ELR (cell line): ENCODE measurements at places on chromosomes 12 and 14.
A peak's percentile ranks its signal among the peaks of the same experiment; 100 is the strongest.

- peak; percentile 40 for DNase-seq
These were observed 44.9 kb downstream of the DDX11 start for GRCh38 chr12:31118347-31119191.

- no peak for DNase-seq
These were observed 105.3 kb downstream of the TGFB3 start for GRCh38 chr14:75876530-75876929.

DNA sequence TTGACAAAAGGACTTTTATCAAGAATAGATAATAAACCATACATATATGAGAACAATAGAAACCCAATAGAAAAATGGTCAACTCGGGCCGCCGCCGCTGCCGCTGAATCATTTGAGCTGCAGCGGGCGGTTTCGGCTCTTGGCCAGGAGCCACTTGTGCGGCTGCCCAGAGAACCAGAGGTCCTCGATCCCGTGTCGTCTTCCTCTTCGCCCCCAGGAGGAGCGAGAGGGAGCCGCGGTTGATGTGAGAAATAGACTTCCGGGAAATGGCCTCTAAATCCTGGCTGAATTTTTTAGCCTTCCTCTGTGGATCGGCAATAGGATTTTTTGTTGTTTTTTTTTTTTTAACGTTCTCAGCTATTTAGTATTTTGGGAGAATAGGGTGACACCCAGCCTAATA, 44.8 kb downstream of the CPSF6 start:
- DNase-seq = peak; percentile 89

GRCh38 chr12:91667694-91668093, 478.0 kb downstream of the BTG1 start:
- DNase-seq = no peak

DNA sequence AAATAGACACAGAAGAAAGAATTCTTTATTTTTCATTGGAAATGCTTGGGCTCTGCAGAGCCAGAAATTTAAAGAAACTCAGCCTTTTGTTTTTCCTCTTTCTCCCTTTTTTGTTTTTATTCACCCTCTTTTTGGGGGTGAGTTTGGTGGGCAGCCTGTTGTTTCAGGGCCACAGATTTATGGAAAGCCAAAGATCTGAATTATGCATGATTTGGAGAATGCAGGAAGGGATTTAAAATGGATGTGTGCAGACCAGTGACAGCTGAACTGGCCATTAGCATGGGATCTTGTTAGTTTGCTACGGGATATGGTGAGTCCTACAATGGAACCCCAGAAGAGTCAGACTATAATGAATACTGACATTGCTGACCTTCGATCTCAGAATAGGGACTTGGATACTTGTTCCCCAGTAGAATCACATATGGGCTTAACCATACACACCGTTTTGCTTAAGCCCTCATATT, 7.7 kb upstream of the ATXN2 start:
- no peak for DNase-seq

GRCh38 chr12:110948041-110948440, 27.7 kb upstream of the MYL2 start:
- DNase-seq = no peak

- no peak for DNase-seq
These were observed 1081.0 kb downstream of the VRK1 start for GRCh38 chr14:97878206-97878605.

GRCh38 chr12:66361703-66362102, 59.4 kb downstream of the HELB start:
- no peak for DNase-seq

DNA sequence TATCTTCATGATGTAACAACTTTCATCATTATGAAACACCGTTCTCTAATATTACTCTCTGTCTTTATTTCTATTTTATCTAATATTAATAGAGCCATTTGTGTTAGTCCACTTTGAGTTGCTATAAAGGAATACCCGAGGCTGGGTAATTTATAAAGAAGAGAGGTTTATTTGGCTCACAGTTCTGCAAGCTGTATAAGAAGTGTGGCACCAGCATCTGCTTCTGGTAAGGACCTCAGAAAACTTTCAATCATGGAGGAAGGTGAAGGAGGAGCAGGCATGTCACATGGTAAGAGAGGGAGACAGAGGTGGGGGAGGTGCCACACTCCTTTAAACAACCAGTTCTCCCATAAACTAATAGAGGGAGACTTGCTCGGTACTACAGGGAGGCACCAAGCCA, 25.1 kb downstream of the BORCS5 start:
- no peak for DNase-seq

DNA sequence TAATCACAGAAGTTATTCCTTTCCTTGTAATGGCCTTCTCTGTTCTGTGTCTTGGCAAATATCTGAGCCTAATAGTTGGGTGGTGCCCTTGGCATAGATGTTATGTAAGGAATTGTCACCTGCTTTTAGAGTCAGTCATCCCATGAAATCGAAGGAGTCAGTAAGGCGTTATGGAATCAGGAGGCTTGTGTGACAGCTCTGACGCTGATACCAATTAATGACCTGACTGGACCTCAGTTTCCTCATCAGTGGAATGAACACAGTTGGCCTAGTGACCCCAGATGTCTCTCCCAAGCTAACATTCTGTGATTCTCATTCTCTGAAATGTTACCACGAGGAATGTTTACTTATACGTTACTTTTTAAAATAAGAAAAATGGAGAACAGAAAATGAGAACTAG, 32.1 kb downstream of the TXNRD1 start:
- no peak for DNase-seq

GRCh38 chr12:64186789-64187188, 35.3 kb downstream of the KICS2 start:
- DNase-seq = peak; percentile 72

DNA sequence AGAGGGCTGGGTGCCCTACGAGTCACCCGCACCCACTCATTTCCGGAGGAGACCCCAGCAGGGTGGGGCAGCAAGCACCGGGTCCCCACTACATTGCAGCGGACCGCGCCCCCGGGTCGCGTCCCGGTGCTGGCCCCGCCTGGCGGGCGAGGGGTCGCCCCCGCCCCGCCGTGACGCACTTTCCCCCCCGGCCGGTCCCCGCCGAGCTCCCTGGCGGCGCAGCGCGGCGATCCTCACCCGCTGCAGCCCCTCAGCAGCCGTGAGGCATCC, 106.1 kb downstream of the PRICKLE1 start:
- DNase-seq = no peak

GRCh38 chr12:89801284-89801683, 92.6 kb upstream of the ATP2B1 start:
- no peak for DNase-seq

DNA sequence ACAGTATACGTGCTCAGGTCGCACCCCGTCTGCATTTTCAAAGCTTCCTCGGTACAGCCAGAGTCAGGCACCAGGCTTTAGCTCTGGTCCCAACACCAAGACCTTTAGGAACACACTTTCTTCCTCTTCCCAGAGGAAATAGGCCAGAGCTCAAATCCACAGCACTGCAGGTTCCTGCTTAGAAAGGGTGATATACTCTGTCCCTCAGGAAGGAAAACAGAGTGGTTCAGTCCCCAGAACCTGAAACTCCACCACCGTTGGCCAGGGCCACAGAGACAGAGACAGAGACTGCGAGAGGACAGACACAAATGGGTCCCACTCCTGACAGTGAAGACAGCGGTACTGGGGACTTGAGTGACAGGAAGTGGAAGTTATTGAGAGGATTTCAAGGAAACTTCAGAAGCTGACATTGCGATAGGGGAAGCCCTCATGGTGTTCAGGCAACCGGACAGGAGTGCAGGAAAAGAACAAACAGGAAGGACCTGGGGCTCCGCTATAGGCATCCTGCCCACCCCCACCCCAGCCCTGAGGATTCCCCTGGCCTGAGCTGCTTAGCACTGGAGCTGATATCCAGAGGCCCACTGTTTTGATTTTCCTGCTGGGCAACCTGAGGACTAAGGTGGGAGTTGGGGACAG, 5.5 kb upstream of the KRT8 start:
- no peak for DNase-seq

DNA sequence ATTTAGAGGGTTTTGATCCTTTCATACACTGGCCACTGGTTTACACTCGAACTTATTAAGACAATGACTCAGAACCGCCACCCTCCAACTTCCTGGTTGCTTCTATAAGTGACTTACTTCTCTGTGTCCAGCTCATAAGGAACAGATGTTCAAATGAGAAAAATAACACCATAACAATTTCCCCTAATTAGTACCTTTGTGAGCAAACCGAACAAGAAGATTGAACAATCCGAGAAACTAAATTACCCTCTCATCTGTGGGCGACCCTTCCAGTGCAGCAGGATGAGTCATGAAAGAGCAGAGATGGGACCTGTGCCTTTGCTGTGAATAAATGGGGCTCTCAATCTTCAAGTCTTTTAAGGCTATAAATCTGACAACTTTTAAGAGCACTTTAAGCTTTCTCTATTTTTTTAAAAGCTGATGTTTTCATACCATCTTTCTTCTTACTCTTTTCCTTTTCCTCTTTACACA, 146.8 kb upstream of the RASSF8 start:
- DNase-seq = peak; percentile 56

- no peak for DNase-seq
These were observed 22.9 kb downstream of the DYRK4 start for GRCh38 chr12:4584896-4585295.

DNA sequence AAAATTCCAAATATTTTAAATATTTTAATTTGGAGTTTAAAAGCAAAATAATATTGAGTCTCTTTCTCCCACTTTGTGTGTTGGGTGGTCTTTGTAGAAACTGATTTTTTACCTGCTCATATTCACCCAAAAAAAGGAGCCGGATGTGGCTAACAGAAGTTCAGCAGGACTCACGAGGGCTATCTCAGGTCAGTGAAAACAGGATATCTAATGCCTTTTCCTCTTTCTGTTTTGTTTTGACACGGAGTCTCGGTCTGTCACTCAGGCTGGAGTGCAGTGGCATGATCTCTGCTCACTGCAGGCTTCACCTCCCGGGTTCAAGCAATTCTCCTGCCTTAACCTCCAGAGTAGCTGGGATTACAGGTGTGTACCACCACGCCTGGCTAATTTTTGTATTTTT, 30.8 kb downstream of the COA8 start:
- no peak for DNase-seq

DNA sequence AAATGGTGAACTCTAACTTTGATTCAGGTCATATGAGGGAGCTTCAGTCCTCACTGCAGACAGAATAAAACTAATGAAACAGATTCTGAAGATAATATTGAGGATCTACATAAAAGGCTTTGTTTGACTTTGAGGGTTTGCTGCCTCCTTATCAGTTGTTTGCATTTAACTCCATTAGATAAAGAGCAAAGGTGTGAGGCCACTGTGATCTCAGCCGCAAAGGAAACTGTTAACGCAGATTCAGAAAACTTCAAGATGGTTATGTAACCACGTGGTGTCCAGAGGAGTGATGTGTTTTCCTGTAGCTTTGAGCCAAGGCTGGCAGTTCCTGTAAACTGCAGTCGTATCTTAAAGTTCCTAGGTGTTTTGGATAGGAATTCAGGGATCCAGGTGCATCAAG, 67.8 kb downstream of the METTL25 start:
- no peak for DNase-seq

DNA sequence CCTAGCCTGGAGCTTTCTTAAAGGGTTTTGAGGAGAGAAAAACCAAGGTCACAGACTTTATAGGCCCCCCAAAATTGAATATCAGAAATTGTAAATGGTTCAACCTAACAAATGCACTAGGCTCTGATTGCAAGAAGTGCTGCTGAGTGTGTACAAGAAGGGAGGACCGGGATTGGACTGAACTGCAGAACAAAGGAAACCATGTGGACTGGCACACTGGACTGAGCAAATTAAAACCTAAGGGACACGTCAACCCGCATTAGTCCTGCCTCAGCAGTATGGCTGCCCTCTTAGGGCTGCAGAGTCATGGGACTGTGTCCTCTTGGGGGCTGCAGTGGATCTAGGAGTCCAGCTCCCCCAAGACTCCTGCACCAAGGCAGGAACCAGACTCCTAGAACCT, 842 bp upstream of the CISTR start:
- no peak for DNase-seq

GRCh38 chr14:99266181-99267178, 5.5 kb downstream of the BCL11B start:
- DNase-seq = peak; percentile 70

- DNase-seq = no peak
These were observed 18.9 kb upstream of the CMKLR1 start for GRCh38 chr12:108357834-108358579.

GRCh38 chr12:71685312-71685906, 473 bp upstream of the TMEM19 start:
- peak; percentile 34 for DNase-seq

GRCh38 chr12:57158665-57159064, 11.2 kb upstream of the LRP1-AS start:
- no peak for DNase-seq

GRCh38 chr12:109137055-109137454, 20.7 kb downstream of the ACACB start:
- no peak for DNase-seq

DNA sequence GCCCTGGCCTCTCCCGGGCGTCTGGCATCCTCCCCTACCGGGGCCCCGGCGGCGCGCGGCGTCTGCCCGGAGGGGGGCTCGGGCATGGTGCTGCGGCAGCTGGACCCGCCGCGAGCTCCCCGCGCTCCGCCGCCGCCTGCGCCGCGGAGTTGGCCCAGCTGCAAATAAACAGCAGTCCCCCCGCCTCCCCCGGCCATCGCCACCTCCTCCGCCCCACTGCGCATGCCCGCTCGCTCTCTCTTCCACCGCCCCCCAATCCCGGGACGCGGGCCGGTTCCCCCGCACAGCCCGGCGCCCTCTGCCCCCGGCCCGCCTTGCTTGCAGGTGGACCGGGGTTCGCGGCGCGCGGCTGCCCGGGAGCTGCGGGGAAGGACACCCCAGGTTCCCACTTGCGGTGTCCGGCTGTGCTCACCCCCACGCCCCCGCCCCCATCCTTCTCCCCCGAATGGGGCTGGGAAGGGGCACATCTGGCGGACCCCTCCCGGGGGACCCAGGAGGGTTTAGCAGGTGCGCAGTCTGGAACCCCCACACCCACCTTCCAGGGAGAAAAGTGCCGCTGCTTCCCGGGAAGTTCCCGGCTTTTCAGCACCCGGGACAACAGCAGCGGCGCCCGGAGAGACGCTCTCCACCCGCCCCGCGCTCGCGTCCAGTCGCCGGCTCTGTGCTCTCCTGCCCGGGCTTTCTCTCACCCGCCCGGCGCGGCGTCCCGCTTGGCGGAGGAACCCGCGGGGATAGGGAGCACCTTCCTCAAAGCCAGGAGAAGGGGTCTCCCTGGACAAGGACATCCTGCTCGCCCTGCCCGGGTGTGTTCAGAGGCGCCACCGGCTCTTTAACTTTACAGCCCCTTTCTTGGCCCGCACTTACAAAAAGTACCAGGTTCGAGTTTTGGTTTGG, at the start of gene TMTC1:
TMTC1 (minus strand) TSS at position 170 of the 894 bp plus-strand sequence. CDS start 191 bp downstream, outside the sequence.
- DNase-seq = no peak

GRCh38 chr12:16586350-16587109, 19.4 kb downstream of the LMO3 start:
- no peak for DNase-seq

DNA sequence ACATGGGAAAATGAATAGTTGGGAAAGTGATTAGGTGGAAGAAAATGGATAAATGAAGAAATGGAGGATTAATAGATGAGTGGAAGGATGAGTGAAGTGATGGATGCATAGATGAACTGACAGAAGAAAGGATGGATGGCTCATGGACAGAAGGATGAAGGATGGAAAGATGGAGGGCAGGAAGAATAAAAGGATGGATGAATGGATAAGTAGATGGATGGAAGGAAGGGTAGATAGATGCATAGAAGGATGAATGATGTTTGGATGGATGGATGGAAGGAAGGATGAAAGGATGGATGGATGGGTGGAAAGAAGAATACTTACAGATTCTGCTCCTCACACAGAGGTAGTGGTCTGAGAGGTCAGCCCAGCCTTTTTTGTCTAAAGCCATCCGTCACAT, 35.8 kb upstream of the CHGA start:
- no peak for DNase-seq
